ENCODE measurements at places on chromosomes 6 and 20.
A peak's percentile ranks its signal among the peaks of the same experiment; 100 is the strongest.

- no peak for DNase-seq
These were observed 267.6 kb upstream of the ID4 start for GRCh38 chr6:19569563-19569962.

GRCh38 chr20:63807654-63808053, 23.4 kb downstream of the ZBTB46 start:
- no peak for DNase-seq

- no peak for DNase-seq
These were observed 55.9 kb downstream of the RREB1 start for GRCh38 chr6:7163661-7164071.

GRCh38 chr6:97978855-97979271, 695.8 kb upstream of the MMS22L start:
- no peak for DNase-seq

GRCh38 chr20:64254571-64255360, 782 bp upstream of the PCMTD2 start:
- no peak for DNase-seq

GRCh38 chr20:50229156-50229607, 38.6 kb downstream of the CEBPB start:
- peak; percentile 57 for DNase-seq

GRCh38 chr6:62652692-62653328, 366.8 kb upstream of the KHDRBS2 start:
- no peak for DNase-seq

DNA sequence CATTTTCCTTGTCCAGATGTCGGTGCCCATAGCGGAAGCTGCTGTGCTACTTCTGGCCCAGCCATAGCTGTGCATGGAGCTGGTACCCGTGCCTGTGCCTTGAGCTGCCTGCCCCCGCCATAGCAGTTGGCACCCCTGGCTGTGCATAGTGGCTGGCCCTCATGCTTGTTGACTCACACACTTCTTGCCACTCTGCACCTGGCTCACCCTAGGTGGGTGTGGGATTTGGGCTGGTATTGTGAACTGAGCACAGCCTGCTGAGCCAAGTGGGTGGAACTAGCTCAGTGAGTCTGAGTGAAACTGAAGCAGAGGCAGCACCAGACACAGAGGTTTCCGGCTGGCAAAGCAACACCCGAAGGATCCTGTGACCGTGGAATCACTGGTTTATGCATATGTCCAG, 689.5 kb upstream of the EYS start:
- no peak for DNase-seq

DNA sequence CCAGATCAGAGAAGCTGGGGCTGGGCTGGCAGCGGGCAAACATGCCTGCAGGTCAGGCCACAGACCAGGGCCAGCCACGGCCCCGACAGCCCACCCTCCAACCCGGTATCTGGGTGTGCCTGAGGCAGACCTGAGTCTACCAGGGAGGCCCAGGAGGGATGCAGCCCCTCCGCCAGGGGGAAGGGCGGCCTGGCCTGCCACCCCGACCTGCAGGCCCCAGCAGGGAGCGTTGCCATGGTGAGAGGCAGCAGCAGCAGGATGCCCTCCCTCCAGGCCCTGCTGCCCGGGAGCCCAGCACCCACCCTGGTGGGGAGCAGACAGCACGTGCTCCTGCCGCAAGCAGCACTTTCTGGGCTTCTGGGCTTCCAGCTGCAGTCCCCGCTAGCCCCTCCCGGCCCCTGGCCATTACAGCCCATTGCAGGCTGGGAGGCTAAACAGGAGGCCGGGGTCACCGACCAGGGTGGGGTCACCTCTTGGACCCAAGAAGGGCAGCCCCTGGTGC, 3.8 kb upstream of the EEF1A2 start:
- DNase-seq, result no peak

DNA sequence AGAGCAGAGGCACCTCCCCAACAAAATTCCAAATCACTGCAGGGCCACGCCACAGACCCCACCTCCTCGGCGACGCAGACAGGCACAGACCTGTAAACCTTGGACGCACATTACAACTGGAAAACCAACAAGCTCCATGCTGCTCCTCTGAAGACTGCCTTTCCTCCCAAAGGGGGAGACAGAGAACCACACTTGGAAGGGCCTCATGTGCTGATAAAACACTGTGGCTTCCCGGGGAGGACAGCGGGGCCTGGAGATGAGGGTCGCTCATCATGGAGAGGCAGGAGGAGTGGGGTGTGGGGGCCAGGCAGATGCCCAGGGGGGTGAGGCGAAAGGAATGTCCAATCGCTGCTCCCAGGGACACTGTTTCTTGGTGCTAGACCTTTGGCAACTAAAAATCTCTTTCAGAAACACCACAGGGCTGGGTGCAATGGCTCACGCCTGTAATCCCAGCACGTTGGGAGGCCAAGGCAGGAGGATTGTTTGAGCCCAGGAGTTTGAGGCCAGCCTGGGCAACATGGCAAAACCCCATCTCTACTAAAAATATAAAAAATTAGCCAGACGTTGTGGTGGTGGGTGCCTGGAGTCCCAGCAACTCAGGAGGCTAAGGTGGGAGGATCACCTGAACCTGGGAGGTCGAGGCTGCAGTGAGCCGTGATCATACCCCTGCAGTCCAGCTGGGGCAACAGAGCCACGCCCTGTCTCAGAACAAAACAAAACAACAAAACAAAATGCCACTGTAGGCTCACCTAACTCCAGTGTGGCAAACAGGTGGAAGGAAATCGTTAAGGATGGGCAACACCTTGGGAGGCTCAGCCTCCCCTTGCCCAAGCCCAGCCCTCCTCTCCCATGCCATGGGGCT, 53.8 kb downstream of the ABHD12 start:
- DNase-seq, result no peak

- no peak for DNase-seq
These were observed 151.7 kb downstream of the UST start for GRCh38 chr6:148898376-148899014.

DNA sequence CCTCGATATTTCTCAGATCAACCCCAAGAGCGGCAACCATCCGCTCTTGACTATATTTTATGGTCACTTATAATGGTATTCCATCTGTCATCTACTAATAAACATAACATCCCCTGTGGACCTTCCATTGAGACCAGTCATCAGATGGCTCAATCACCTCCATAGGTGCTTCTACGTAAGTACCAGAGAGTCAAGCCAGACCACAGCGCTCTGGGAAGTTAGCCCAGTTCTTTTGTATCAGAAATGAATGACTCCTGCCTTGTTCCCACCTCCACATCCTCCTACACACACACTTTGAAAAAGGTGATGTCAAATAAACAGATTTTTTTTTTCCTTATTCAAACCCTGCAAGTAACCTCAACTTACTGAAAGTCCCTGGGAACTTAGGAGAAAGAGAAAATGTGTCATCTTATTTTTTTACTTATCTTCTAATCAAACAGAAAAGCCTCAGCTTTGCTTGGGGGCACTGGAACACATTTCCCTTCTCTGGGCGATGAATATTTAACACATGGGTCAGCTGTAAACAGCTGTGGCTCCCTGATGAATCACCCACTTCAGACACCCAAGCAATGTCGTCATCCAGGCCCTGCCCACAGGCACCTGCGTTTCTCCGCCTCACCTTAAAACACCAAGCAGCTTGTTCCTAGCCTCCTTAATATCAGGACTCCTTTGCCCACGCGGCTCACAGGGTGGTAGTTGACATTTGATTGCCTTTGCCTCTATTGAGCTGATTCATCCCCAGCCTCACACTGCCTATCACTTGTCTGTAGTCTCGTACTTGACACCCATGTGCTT, 121.4 kb upstream of the LY86 start:
- no peak for DNase-seq

DNA sequence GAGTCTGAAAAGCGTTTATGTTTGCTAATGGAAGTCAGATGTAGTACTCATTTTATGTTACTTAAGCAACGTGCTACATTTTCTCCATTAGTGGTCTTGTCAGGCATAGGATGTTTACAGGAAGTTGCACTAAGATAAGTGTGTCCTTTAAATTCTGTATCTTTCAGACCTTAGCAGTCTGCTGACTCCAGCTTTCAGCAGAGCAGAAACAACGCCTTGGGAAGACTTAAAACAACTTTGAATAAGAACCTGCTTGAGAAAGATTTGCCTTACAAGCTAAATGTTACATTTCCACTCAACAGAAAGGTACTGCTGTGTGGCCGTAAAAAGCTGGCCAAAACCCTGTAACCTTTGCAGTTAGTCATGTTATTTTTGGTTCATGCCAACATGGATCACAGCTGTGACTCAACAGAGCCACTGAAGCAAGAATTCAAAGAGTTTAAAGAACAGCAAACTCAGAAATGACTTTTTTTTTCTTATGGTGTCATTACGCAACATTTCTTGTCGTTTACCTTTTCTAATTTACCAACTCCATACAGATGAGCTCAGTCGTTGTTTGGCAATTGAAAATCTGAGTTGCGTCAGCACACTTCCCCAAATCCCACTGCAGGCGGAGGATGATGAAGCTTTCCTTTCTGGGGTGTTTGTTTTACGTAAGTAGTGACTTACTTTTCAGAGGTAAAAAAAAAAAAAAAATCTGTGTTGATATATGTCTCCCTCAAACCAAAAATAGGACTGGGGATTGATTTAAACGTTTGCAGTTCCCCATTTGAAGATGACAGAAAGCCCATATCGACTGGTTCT, 27.9 kb upstream of the BMP6 start:
- DNase-seq, result no peak

DNA sequence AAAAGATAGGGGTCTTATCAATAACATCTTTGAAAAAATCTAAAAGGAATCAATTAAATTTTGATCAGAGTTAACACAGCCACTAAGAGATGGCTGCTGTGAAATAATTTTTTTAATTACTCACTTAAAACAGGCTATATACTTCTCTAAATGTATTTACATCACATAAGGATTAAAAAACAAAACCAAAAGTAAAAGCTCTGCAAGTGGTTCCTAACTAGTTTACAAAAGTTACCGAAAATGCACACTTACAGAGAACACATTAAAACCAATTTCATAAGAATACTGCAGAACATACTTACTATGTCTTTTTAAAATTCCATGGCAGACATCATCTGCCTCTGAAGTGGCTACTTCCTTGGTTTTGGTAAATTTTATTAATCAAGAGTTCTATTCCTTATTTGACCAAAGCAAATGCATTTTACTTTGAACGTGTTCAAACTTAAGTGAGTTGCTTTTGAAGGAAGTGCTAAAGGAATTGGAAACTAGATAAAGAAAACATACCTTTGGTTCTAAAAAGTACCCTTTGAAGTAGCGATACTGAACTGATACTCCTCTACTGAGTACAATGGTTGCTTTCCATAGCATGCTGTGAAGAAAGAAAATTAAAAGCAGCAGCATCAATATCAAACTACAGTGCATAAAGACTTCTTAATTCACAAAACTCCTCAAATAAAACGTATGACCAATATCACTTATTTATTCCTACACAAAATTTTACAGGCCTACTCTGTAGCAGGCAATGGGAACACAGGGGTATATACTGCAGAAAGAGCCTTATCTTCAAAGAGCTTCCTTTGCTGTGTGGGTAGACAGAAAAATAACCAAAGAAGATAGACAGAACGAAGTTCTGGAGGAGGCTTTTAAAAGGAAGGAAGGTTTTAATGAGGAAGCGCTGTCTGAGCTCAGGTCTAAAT, 157.1 kb upstream of the SHLD1 start:
- no peak for DNase-seq

DNA sequence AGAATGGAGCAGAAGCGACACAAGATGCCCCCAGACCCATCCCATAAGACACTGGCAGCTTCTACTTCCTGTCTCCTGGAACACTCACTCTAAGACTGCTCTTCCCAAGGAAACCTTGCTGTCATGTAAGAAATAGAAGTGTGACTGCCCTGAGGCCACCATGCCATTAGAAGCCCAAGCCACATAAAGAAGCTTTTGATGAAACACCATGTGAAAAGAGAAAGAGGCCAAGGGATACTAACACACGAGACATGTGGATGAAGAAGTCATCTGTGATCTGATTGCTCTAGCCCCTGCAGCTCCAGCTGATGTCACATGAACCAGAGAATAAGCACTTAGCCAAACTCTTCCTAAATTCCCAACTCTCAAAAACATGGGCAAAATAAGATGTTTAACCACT, 117.9 kb upstream of the PCSK2 start:
- no peak for DNase-seq

- no peak for DNase-seq
These were observed 38.9 kb upstream of the SAYSD1 start for GRCh38 chr6:39153766-39154397.

DNA sequence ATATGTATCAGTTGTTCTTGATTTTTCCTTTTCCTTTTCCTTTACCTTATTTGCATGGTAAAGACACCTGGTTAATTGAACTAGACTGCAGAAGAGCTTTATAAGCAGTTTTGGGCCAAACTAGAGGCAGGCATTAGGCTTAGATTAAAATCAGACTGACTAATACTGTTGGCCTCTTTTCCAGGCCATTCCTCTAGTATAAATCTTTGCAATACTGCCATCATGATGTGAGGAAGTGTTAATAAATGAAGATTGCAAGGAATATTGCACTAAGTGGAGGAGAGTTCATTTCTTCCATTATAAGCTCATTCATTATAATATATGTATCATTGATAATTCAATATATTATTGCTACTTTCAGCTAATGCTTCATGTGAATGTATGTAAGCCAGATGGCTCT, 163.8 kb downstream of the MMUT start:
- DNase-seq, result no peak

DNA sequence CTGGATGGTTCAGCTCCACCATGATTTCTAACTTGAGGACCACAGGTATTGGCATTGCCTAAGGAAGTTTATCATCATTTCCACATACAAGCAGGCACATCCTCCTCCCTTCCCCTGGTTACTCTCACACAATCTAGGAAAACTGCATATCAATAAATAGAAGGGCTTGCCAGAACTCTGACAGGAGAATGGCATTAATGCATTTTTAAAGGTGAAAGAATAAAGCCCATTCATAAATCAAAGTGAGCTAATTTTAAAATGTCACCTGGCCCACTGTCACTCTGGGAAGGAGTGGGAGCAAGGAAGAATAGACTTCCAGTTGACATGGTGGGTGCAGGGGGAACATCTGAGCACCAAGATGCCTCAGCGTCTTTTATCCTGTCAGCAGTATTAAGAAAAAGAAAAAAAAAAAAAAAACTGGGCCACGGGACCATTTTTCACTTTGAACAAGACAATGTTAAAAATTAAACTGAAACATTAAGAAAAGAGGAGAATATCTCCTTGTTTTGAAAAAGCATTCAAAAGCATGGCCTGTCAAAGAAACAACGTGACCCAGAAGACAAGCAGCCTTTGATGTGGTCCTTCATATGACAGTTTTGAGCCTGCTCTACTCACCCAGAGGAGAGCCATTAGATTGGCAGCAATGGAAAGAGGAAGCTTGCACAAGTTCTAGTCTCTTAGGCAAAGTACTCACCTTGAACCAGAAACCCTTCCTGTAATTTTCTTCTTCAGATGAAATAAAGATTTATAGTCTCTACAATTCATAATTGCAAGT, 39.3 kb upstream of the SMLR1 start:
- no peak for DNase-seq

GRCh38 chr6:11767458-11767857, 11.1 kb downstream of the ADTRP start:
- no peak for DNase-seq

- no peak for DNase-seq
These were observed 48.9 kb upstream of the MRPS10 start for GRCh38 chr6:42266538-42266937.

GRCh38 chr6:143701349-143702234, 23.8 kb downstream of the PHACTR2 start:
- no peak for DNase-seq

GRCh38 chr6:170134471-170135440, 156.1 kb downstream of the DLL1 start:
- no peak for DNase-seq
